ENCODE measurements at places on chromosomes 1 and 21. TPM values are rescaled to one million over a fixed set of nuclear protein-coding genes. Genes with fewer than 3 reads are reported as not detected.

TMEM82 gene
- polyA plus RNA-seq = 0.40 TPM

GRCh38 chr21:40729761-40730425, 117.1 kb downstream of the DSCAM start:
- H3K4me1 ChIP-seq = no peaks in the 10 kb centered on the region
- DNase-seq = no peak

DYRK3 gene
- polyA plus RNA-seq = 0.50 TPM

GRCh38 chr1:170929412-170929834, 5.9 kb upstream of the MROH9 start:
- H3K27ac ChIP-seq = no peak overlapping the region
- H3K4me1 ChIP-seq = no peaks in the 10 kb centered on the region
- no peak for DNase-seq
- no peaks in the 10 kb centered on the region for H3K27me3 ChIP-seq

GRCh38 chr1:229087906-229088305, 183.0 kb upstream of the RAB4A start:
- H3K27me3 ChIP-seq = no peaks in the 10 kb centered on the region
- H3K27ac ChIP-seq = no peak overlapping the region
- no peak for DNase-seq
- peaks cover 29% of the 10 kb centered on the region for H3K4me1 ChIP-seq

DNA sequence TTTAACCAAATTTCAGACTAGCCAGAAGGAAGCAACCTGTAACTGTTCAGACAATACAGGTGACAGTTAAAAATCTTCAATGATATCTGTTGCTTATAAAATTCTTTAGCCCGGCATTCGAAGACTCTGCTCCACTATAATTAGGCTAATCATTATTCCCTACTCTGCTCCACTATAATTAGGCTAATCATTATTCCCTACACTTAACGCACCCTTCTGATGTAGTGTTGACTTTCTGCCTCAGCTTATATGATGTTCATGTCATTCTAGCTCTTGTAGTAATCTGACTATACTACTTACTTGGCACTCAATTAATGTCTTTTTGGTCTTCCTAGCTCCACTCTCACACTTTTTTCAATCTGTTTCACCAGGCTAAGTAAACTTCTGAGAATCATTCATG, 13.3 kb downstream of the TESK2 start:
- no peak for DNase-seq
- H3K4me3 ChIP-seq = no peak overlapping the region
- H3K27me3 ChIP-seq = no peaks in the 10 kb centered on the region
- no peak overlapping the region for H3K27ac ChIP-seq
- H3K4me1 ChIP-seq = peaks cover 10% of the 10 kb centered on the region
- H3K36me3 ChIP-seq = no peaks in the 10 kb centered on the region

GJB3 gene
- not detected for polyA plus RNA-seq

- H3K27me3 ChIP-seq = no peaks in the 10 kb centered on the region
- DNase-seq = peak; percentile 41
- H3K36me3 ChIP-seq = no peaks in the 10 kb centered on the region
- H3K4me3 ChIP-seq = no peak overlapping the region
Measured at GRCh38 chr1:45103534-45103933, 91.5 kb downstream of the UROD start.

- H3K4me3 ChIP-seq = no peak overlapping the region
- H3K27ac ChIP-seq = no peak overlapping the region
Measured at GRCh38 chr1:37294529-37294928, 179.9 kb upstream of the ZC3H12A start.

DNA sequence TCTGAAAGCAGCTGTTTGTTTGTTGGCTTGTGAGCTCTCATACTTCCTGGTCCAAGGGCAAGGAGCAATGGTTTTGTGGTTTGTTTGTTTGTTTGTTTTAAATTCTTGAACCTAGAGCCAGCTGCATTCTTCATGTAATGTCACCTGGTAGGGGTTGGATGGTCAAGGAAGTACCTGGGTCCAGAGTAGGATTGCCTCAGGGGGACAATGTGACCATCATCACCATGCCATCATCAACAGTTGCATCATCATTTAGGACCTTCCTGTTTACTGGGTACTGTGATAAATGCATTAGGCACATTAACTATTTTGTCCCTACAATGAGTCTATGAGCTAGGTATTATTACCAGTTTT, 14.7 kb upstream of the MYOG start:
- no peak overlapping the region for H3K4me3 ChIP-seq
- H3K27ac ChIP-seq = no peak overlapping the region
- peaks cover 8% of the 10 kb centered on the region for H3K4me1 ChIP-seq
- H3K27me3 ChIP-seq = peaks cover 2% of the 10 kb centered on the region

DNA sequence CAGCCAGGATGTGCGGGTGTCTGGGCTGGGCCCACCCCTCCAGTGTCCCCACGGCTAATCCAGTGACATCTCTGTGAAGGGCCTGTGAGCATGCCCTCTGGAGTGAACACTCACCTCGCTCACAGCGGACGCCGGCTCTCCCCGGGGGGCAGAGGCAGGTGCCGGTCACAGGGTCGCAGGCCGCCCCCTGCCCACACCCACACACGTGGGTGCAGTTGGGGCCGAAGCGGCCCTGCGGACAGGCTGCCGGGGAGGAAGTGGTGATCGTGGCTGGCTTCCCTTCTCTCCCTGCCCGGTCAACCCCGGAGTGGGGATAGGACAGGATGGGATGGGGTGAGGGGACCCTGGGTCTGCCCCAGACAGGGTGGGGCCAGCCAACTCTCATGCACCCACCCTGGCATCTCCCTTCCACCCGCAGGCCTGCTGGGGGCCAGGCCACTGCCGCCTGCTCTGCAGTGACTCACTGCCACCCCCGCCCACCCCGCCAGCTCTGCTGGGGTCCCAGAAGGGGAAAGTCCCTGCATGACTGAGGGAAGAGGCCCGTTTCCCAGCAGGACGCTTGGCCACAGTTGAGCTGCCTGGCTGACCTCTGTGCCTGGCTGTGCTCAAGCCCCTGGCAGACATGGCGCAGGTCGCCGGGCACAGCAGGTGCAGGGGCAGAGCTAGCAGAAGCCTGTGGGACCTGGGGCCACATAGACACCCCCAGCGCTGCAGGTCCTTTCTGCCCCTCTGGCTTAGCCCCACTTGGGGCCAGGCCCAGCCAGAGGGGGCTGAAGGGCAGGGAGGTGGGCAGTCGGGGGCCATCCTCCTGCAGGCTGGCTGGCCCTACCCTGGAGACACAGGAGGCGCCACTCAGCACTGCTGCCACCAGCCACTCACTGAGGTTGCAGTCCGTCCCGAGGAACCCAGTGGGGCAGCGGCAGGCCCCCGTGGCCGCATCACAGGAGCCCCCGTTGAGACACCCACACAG, 41.6 kb downstream of the ARHGEF16 start:
- no peaks in the 10 kb centered on the region for H3K4me1 ChIP-seq
- H3K27ac ChIP-seq = no peak overlapping the region
- H3K36me3 ChIP-seq = no peaks in the 10 kb centered on the region
- H3K27me3 ChIP-seq = peaks cover 45% of the 10 kb centered on the region
- no peak overlapping the region for H3K4me3 ChIP-seq
- no peak for DNase-seq

DNA sequence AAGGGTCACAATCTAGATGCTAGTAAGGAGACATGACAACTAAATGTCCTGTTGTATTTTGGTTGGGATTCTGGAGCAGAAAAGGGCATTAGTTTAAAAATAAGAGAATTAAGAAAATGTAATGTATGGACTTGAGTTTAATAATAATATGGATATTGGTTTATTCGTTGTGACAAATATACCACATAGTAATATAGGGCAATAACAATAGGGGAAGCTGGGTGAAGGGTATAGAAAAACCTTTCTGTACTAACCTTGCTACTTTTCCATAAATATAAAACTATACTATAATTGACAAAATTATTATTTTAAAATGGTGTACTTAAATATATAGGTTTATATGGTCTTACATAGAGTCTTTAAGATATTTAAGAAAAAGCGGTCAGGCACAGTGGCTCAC, 558.9 kb downstream of the PTPRC start:
- no peak overlapping the region for H3K27ac ChIP-seq
- H3K4me1 ChIP-seq = no peaks in the 10 kb centered on the region
- no peak overlapping the region for H3K4me3 ChIP-seq
- H3K36me3 ChIP-seq = no peaks in the 10 kb centered on the region
- no peak for DNase-seq
